Left forelimb (tissue), 1 donor: ENCODE measurements at places on chromosomes 2 and 18.

- no peak for DNase-seq
Measured at GRCh38 chr2:98515250-98515991, 70.8 kb downstream of the INPP4A start.

GRCh38 chr2:162086904-162087303 is 12.9 kb upstream of the DPP4 start:
- no peak for DNase-seq

DNA sequence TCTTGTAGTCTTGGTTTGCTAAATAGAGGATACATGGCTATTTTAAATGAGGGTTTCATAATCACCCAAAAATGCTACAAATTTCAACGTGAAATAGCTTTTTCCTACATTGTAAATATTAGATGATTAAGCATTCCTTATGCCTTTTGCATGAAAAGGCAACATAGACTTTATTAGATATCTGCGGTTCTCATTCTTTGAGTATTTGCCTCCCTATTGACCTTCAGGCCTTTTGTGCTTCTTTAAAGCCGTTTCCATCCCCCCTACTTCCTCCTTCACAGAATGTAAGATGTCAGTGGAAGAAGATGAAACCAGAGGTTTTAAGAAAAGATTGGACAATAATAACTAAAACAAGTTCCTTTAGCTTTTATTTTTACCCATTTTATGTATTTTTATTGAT is 144.1 kb downstream of the UBE2E3 start:
- no peak for DNase-seq

GRCh38 chr18:13893418-13893760 is 21.9 kb downstream of the MC2R start:
- no peak for DNase-seq

- no peak for DNase-seq
Measured at GRCh38 chr2:219398721-219399363, 11.1 kb upstream of the DNPEP start.

DNA sequence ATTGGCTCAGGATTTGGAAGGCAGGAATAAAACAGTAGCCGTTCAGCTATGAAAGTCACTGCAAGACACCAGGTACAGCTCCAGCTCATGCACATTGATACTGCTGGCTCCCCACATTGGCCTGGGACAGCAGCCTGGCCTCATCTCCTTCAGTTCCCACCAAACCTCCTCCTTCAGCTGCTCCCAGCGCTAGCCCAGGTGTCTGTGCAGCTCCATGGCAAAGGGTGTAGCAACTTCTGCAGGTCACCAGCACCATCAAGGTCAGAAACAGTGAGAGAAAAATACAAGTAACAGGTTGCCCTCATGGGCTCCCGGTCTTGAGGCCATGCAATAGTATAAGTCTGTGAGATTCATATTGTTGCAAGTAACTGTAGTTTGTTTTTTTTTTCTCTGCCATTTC is 216.7 kb upstream of the CTAGE1 start:
- DNase-seq: no peak
